ENCODE measurements at places on chromosomes 1 and 21. TPM values are rescaled to one million over a fixed set of nuclear protein-coding genes. Genes with fewer than 3 reads are reported as not detected.

The C1orf87 gene
- not detected for total RNA-seq

GRCh38 chr21:41589131-41589530, 81.2 kb upstream of the TMPRSS2 start:
- DNase-seq, result no peak

- no peak for DNase-seq
Measured at GRCh38 chr1:99614728-99615127, 31.2 kb upstream of the PALMD start.

The PDZK1 gene
- 0.23 TPM for total RNA-seq

- peak; percentile 49 for DNase-seq
Measured at GRCh38 chr21:43188592-43189210, 19.9 kb downstream of the CRYAA start.

DNA sequence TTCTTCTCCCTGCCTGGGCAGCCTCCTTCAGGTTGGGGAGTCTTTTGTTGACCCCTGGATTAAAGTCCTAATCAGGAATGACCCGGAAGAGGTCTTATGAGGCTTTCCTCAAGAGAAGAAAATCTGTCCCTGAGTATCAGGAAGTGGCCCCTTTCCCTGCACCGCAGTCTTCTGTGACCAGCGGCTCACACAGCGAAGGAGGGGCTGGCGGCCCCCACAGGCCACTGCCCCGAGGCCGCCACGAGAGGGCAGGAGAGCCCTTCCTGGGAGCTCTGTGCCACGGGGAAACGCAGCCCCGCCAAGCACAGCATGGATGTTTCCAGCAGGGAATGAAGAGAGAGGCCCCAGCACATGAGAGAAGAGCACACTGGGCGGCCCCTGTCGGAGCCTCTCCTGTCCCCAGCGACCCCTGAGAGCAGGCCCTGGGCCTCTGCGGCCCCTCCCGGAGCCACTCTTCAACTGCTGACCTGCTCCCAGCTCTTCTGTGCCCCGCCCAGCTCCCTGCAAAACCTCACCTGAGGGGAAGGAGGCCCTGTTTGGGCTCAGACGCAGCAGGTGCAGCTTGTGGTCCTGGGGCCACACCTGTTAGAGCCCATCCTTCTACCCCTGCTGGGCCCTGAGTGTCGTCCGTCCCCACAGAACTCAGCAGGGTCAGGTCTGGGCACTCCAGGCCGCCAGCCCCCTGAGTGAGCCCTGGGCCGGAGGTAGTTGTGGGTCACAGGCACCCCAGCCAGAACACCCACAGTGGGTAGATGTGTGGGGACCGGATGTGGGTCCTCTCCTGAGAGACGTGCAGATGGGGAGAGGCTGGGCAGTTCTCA, 4.9 kb upstream of the POFUT2 start:
- DNase-seq, result peak; percentile 87

- no peak for DNase-seq
Measured at GRCh38 chr1:6870571-6870970, 85.3 kb downstream of the CAMTA1 start.

The PLA2G2E gene
- total RNA-seq, result not detected

DNA sequence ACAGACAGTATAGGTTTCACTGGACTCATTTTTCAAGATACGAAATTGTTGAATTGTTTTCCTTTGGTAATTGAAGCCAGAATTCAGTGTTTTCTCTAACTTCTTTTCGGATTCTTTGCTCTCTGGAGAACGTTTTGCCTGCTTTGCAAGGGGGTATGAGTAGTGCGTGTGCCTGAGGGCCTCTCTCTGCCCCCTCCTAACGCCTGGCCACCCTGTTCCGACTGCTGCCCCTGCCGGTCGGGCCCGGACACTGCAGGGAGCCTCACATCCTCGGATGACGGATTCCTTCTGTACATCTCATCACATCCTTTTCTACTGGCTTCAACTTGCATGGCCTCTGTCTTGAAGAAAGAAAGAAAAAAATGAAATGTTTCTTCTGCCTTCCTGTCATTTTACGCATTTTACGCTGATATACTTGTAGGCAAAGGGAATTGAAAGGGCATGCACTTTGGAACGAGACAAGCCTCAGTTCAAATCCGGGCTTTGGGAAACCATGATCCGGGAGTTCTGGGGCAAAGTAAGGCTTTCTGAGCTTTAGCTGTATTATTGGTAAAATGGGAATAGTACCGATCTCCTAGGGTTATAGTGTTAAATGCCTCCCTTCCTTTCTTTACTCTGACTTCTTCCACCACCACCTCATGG, 65.1 kb downstream of the DISC1 start:
- no peak for DNase-seq

The CFAP45 gene
- 1.6 TPM for total RNA-seq

DNA sequence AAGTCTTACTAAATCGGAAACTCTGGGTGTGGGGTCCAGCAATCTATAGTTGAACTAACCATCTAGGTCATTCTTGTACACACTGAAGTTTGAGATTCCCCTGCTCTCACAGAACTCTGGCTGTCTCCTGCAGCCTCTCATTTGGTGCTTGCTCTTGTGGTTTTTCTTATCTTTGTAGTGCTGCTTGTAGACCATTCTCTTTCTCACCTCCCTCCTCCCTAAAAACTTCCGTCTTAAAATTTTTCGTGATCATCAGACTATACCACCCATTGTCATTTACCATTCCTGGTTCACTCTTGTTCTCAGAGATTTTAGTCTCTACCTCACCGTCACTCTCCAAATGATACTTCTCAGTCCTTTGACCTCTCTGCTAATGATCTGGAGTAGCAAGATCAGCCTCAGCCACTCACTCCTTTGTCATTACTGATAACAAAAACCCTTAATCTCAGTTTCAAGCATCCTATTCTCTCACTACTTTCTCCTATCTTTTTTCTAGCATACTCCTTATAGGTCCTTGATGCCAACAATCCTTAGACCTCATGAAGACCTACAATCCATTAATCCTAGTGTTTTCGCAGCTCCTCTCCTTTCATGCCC, 13.0 kb upstream of the EPHX4 start:
- DNase-seq, result no peak

DNA sequence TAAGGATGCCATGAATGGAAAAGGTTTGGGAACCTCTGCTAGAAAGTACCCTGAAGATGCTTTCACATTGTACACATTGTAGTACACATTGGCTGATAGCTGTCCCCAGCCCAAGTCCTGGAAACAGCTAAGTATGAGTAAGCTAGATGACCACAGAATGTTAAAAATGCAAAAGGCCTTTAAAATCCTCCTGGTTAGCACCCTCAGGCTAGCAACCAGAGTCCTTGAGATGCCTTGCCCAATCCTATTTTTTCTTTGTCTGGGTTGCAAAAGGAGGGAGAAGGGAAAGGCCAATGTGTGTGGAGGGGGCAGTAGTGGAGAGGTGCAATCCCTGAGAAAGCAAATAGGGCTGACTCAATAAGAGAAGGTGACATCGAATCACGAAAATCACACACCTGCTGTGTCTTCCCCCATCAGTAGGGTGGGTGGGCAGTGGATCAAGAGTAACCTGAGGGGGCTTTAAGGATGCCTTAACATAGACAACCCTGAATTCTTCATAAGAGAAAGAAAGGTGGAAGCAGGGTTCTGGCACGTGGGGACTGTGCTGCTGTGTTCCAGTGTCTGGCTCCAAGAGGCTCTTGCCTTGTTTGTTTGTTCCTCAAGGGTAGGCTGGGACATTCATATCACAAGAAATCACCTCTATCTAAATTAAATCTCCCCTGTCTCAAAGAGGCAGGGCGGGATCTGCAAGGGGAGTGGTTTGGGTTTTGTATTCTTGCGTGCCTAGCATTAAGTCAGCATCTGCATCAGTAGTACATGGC, 266.2 kb upstream of the PLXNA2 start:
- no peak for DNase-seq

- DNase-seq, result no peak
Measured at GRCh38 chr1:230970432-230970831, 8.2 kb downstream of the TTC13 start.

DNA sequence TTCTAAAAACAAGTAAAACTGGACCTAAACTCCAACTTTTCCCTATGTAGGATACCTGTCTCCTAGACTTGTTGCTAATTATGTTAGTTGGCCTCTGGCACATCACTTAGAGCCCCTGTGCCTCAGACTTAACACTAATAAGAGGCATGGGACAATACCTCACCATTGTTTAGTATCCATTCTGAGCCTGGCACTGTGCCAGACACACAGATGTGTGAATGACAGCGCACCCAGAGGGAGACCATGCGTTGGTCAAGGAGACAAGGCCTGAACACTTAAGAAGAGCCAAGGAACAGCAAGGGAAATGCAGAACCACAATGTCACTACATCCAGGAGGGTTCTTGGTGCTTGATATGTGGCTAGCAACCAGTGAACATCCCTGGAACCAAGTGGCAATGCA, 189.1 kb downstream of the FGGY start:
- no peak for DNase-seq

- DNase-seq, result no peak
Measured at GRCh38 chr1:37053173-37053572, 18.9 kb upstream of the GRIK3 start.

DNA sequence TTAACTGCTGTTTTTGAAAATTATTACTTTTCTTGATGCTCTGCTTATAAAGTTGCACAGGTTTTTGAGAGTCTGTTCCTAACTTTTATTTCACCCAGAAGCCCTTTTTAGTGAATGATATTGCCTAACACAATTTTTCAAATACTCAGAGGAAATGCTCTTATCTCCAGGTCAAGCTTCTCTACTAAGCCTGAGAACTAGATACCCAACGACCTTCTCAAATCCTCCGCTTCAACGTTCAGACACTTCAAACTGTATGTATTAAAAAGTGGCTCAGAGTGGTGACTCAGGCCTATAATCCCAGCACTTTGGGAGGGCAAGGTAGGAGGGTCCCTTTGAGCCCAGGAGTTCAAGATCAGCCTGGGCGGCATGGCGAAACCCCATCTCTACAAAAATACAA, 88.5 kb downstream of the ASH1L start:
- DNase-seq, result no peak

- DNase-seq, result no peak
Measured at GRCh38 chr1:54699936-54700525, 15.6 kb upstream of the TTC4 start.

DNA sequence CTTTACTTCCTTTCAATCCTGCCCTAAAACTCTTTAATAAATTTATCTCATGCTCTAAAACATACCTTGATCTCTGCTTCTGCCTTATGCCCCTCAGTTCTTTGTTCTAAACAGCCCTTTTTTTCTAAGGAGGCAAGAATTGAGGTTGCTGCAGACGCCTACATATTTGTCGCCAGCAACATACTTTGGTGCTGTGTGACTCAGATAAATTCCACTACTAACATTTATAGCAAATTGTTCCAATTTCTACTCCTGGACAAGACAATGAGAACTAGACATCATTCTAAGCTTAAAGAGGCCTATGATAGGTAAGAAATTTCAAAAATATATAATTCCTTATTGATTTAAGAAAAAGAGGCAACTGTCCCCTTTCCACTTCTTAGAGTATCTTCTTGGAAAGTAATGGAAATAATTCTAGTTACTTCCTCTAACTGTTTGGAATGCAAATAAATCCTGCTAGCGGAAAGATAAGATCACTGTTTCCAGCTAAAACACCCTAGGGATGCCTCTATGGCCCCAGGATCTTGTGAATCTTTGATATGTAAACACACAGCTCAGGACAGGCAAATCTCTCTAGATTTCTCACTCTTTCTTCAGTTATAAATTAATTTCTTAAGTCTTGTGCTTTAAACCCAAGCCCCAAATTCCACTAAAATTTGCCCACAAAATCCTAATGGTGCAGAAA, 869.1 kb downstream of the KCNT2 start:
- DNase-seq, result no peak

The OR2T2 gene
- total RNA-seq, result not detected

GRCh38 chr1:37930246-37931101, 16.4 kb downstream of the INPP5B start:
- DNase-seq, result no peak

DNA sequence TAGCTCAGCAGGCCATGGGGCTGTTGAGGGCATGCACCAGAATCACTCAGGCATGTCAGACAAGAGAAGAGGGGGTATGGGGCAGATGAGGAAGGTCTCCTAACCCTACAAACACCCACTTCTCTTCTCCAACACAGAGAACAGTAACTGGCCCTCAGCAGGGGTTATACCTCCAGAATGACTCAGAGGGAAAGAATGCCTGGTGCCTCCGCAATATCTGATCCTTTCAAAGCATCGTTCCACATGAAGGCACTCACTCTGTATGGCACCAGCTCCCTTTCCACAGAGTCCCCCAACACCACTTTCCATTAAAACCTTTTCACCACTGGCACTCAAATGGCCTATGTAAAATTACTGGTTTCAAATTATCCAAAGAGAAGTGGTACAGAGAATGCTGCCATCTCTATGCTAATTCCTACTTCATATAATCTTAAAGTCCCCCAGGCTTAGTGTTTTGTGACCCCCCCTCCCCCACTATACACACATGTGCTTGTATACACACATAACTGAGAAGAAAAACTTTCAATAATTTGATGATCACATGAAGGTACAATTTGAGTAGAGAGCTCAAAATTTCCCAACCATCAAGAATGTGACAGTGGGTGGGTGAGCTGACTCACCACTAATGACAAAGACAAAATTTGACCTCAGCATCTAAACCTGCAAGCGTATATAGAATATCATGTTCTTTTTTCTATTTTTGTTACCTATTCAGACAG, 91.5 kb downstream of the SIPA1L2 start:
- DNase-seq, result no peak

The UMODL1 gene
- not detected for total RNA-seq

DNA sequence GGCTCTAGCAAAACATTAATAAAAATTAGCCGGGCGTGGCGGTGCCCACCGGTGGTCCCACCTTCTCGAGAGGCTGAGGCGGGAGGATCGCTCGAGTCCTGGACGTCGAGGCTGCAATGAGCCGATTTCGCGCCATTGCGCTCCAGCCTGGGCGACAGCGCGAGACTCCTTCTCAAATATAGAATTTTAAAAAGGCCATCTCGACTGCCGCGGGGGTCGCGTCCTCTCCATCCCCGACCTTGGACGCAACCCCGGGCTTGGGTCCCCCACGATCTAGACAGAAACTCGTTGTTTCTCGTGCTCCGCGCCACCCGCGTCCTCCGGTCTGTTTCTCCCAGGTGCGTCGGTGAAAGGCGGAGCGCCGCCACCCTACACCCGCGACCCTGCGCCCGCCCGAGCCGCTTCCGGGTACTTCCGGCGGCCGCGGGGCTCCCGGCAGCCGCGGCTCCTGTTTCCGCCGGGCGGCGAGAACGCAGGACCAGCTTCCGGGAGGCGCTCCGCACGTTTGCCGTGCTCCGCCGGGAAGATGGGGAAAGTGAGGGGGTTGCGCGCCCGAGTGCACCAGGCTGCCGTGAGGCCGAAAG, at the start of gene SLX9:
SLX9 (plus strand) TSS at position 498 of the 584 bp plus-strand sequence; CDS start at position 527, 29 bp downstream.
- peak; percentile 78 for DNase-seq

- no peak for DNase-seq
Measured at GRCh38 chr1:29830383-29830782, 594.1 kb downstream of the PTPRU start.

- no peak for DNase-seq
Measured at GRCh38 chr1:235511470-235512240, 7.4 kb upstream of the B3GALNT2 start.

- no peak for DNase-seq
Measured at GRCh38 chr1:197358959-197359358, 90.9 kb downstream of the CRB1 start.

The LRRC39 gene
- total RNA-seq, result 1.8 TPM

- DNase-seq, result no peak
Measured at GRCh38 chr1:153793973-153794615, 18.9 kb downstream of the SLC27A3 start.

The CD101 gene
- 1.1 TPM for total RNA-seq

The CR2 gene
- total RNA-seq, result not detected

GRCh38 chr1:184033711-184034167, 3.8 kb downstream of the COLGALT2 start:
- DNase-seq, result no peak

- DNase-seq, result no peak
Measured at GRCh38 chr1:79259390-79260336, 253.1 kb upstream of the ADGRL4 start.
